ENCODE measurements at places on chromosomes 2 and 18. TPM values are rescaled to one million over a fixed set of nuclear protein-coding genes. Genes with fewer than 3 reads are reported as not detected.

CFC1 gene
- not detected for total RNA-seq

TNS1 gene
- 314 TPM for total RNA-seq

PLEKHM3 gene
- 11.3 TPM for total RNA-seq

ASXL3 gene
- total RNA-seq = 1.2 TPM

OTOS gene
- not detected for total RNA-seq

CTNNA2 gene
- total RNA-seq = 5.7 TPM

CYP1B1 gene
- total RNA-seq = 42.7 TPM

AOX1 gene
- total RNA-seq = 18.0 TPM

DNA sequence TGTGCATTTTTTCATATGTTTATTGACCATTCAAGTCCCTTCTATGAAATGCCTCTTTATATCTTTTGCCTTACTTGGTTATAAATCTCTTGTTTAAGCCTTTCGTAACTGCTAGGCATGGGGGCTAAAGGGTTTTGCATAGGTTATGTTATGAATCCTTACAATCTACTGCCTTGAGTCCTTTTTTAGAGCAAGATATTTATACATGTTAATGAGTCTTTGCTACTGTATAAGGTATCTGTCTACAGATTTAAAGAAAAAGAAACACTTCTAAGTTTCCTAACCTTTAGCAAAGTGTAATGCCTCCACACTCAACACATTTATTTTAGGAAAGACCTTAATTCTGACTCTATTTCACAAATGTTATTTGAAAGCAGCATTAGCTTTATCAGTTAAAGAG, 43.6 kb upstream of the XPO1 start:
- DNase-seq = no peak

DNA sequence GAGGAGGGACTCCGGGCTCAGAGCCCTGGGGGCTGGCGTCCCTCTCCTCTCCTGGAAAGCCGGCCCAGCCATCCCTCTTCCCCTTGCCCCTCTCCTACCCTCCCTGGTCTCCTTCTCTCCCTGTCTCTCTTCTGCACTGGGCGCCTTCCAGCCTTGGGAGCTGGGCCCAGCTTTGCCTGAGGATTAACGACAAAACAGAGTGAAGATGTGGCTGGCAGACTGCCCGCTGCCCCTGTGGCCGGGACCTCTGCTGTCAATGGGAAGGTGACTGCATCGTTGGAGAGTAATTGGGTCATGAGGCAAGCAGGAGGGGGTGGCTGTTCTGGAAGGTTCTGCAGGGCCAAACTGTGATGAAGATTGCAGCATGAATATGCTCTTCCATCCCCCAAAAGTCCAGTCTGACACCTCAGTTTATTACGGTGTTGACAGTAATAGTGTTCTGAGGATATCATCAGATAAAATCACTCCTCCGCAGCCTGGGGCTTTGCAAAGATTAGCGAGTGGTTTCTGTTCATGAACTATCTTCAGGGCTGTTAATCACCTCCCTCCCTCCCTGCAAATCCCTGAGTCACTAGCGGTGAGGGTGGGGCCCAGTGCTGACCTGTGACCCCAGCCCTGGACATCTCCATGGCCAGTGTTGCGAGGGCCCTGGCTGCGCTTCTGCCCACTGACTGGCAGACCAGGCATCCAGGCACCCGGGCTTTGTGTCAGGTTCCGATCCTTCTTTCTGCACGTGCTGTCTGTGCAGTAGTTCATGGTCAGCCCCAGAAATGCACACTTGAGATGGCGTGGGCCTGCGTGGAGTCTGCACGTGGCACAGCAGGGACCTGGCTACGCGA, 23.0 kb downstream of the RTP5 start:
- DNase-seq = no peak

DNA sequence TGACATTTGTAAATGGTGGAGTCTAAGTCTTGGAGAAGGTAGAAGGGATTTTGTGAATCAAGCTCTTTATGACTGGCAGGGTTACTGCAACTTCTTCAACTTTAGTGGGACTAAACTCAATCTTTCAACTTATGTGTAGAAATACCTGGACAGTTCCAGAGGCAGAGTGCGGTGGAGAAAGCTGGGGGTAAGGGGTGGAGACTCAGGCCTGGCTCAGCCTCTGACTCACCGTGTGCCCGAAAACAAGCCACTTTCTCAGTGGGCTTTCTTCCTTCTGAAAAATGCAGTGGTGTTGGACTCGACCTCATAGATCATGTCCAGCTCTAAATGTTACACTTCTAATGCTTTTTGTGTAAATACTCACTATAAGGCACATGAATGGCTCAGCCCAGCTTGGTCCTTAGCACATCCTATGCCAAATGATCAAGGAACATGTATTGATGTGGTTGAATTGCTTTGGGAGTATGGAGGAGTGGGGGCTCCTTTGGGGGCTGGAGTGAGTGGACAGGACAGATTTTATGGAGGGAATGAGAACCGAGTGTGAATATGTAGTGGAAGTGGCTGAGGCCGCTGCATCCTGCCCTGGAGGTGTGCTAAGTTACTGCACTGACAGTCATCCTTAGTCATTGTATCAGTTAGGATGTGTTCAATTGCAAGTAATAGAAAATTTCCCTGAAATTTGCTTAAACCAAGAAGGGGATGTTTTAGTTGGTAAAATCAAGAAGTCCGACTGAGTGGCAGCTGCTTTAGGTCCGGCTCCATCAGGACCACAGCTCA, 32.2 kb upstream of the IGFBP5 start:
- no peak for DNase-seq

DNA sequence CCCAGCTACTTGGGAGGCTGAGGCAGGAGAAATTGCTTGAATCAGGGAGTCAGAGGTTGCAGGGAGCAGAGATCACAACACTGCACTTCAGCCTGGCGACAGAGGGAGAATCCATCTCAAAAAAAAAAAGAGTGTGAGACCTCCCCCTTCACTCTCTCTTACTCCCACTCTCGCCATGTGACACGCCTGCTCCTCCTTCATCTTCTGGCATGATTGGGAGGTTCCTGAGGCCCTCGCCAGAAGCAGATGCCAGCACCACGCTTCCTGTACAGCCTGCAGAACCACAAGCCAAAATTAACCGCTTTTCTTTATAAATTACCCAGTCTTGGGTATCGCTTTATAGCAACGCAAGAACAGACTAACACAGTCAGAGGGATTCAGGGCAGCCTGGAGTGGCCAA, 66.3 kb upstream of the CREB1 start:
- DNase-seq = no peak

DNA sequence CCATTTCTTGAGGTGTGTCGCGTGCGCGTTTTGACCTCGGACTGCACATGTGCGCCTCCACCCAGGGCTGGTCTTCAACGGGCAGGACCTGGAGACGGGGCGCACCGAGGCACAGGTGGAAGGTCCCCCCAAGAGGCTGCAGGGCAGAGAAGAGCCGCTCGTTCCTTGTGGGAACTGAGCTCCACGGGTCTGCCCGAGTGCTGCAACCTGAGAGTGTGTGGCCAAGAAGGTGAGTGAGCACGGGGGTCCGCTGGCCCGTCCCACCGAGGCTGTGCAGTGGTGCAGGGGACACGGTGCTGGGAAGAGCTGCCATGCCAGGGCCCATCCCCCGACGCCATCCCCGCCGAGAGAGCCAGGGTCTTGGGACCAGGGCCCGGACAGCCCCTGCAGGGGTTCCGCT, 268.3 kb downstream of the GALR1 start:
- DNase-seq = no peak

GRCh38 chr2:163717515-163717914, 18.3 kb downstream of the FIGN start:
- no peak for DNase-seq
